Activated naive CD4-positive, alpha-beta T cell treated with anti-CD3 and anti-CD28 coated beads, Interleukin-2, amount 50 U/mL, for 16 hours (primary cell): ENCODE measurements at places on chromosomes 1 and 21.

DNA sequence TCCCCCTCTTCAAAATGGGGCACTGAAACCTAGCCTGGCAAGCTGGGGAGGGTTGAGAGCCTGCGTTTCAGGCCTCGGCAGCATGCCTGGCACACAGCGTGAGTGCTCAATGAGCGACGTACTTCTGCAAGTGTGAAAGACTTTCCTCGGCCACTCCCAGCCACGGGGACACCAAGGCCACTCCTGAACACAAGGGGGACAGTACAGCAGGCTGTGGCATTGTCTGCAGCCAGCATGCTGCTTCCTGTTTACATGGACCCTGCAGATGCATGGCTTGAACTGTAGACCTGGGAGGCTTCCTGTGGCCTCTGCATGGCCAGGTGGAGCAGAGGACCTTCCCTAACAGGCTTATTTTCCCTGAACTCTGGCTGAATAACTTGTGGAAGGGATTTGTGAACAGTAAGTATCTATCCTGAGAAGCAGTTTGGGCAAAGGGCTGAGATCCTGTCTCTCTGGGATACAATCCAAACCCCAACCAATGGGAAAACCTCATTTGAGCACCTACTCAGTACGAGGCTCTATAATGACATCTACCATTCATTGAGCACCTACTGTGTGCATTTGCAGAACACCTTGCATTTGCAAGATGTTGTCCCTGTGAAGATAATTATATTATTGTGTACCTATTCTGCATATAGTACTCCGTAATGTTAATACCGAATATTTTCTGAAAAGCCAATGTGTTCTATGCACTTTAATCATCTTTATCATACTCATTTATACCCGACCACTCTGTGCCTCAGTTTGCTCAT lies 9.9 kb upstream of the HSPG2 start:
- no peak for DNase-seq

GRCh38 chr1:153190373-153190772 lies 12.9 kb upstream of the LELP1 start:
- no peak for DNase-seq

DNA sequence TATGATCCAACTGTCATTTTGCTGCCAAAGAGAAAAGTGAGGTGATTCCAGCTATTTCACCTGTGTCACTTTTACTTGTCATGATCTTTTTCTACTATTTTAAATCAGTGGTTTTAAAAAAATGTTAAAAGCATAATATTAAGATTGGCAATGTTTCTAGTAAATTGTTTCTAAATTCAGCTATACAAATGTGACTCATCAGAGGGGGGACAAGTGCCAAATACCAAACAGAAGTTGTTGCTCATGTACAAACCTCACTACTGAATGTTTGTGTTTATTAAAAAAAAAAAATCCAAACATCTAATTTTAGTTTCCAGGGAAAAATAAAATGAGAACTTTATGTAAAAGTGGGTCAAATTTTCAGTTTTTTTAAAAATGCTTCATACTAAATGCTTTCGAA lies 346.2 kb upstream of the SNX7 start:
- DNase-seq = no peak

GRCh38 chr21:45444385-45444784 lies 39.4 kb downstream of the COL18A1 start:
- no peak for DNase-seq

DNA sequence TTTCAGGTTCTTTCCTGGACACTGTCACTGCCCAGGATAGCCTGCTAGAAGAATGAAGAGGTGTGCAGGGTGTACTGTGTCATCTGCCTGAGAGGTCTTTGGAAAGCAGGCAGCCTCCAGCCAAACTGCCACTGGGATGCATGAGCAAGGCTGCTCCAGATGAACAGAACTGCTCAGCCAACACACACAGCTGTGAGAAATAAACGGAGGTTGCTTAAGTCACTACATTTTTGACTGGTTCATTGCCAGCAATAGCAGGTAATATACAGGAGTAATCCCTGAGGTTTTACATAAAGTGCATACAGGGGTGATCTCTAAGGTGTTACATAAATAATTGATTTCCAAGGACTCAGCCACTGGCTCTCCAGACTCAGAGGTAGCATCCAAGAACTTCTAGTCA lies 516.9 kb downstream of the BRINP3 start:
- no peak for DNase-seq

- DNase-seq = no peak
Measured at GRCh38 chr1:36534711-36535412, 52.1 kb upstream of the CSF3R start.
